RPMI8226 (cell line): ENCODE measurements at places on chromosomes 16 and 17.

DNA sequence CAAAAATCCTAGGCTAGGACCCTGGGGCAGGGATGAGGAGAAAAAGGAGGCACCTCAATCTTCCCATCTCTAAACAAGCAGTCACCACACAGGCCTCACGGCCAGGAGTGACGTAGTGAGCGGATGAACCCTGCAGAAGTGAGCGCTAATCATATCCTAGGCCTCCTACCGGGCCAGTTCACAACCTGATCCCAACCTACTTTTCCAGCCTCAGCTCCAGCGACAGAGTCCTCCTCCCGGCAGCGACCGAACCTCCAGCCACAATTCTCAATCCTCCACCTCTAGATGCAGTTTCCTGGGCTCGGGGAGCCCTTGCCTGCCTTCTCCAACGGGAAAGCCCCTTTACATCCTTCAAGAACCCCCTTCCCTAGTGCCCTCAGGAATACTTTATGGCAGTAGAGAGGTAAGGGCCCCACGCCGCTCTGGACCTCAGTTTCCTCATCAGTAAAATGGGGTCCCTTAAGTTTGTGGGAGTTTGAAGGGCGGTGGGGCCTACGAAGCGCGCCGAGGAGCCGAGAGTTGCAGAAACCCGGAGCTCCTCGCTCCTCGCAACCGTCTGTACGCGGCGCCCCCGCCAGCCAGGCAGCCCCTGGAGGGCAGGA is 1.4 kb downstream of the ZNF668 start:
- peak; percentile 37 for DNase-seq

- no peak for DNase-seq
Measured at GRCh38 chr17:80290156-80290555, 29.5 kb downstream of the RNF213 start.

- DNase-seq = no peak
Measured at GRCh38 chr17:81888105-81888987, 3.0 kb downstream of the ALYREF start.

GRCh38 chr17:75878174-75878998 is at the start of gene TRIM47:
TRIM47 (minus strand) TSS chr17:75878581; CDS start chr17:75878548, 33 bp downstream.
- DNase-seq = peak; percentile 94

DNA sequence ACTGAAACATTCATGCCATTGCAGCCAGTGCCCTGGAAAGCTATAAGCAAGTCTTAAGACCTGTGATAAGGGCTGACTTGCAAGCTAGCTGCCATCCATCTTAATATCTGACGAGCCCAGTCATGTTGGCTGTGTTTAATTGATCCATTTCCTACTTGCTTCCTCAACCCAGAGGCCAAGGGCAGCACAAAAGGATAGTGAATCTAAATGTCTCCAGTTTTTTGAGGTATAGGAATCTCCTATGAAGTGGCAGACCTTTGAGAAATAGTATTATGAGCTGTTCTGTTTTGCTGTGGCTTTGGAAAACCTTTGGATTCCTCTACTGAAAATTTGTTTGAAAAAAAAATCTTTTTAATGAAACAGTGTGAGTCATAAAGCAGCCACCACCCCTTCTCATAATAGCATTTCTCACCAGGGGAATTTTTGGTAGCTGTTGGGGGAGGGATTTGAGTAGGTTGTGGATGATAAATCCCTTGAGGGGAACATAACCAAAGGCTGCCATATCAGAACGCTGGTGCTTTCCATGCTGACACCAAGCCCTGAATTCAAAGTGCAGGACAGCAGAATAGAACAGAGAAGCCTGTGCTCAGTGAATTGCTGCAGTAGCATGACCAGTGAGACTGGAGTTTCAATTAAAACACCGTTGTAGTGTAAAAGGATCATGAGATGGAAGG is 12.9 kb downstream of the ZNRF1 start:
- DNase-seq = no peak

- no peak for DNase-seq
Measured at GRCh38 chr16:69301187-69301586, 10.0 kb upstream of the VPS4A start.

- no peak for DNase-seq
Measured at GRCh38 chr17:44518032-44518431, 14.8 kb upstream of the GPATCH8 start.

DNA sequence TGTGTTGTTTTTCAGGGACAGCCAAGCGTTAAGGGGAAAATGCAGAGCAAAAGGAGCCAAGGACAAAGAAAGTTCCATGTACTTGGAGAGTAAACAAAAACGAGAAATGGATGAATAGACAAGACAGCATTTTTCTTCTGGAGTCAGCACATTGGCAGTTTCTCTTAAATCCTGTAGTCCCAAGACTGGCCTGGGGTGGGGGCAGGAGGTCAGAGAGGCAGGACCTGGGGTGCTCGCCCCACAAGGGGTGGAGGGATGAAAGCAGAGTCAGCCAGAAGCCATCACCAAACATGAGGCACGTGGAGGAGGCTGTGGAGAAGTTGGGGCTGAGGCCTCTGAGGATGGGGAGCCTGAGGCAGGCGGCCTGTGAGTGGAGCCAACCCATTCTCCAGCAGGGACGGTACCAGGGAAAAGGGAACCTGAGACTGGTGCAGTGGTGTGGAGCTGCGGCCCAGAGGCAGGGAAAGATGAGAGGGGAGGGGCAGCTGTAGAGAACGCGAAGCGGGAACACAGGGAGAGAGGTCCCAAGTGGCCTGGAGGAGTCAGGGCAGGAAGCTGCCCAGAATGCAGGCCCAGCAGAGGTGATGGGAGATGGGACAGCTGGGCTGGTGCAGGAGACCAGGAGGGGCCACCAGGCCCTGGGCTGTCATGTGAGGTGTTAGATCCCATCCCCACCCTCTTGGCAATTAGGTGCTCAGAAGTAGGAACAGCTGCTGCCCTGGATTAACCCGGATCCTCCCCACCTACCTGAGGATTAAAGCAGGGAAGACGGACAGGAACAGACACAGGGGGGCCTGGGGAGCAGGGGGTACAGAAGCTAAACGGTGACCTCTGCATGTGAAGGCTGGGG is 3.3 kb downstream of the TLCD3B start:
- DNase-seq = peak; percentile 62

- no peak for DNase-seq
Measured at GRCh38 chr17:63961355-63962212, 11.1 kb downstream of the SCN4A start.

DNA sequence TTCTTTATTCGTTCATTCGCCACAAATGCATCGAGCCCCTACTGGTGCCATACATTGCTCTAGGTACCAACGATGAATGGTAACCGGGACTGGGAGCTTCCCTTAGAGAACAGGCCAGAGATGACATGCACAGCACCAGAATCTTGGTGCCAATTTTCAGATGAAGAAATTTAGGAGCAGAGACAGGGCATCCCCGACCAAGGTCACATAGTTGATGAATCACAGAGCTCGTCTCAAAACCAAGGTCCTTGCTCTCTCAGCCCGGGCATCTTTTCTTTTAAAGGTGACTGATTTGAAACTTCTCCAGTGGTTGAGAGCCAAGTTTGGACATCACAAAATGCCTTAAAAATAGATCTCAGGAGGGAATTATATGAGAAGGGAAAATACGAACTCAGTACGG is 73.2 kb upstream of the C16orf82 start:
- DNase-seq = no peak

- peak; percentile 85 for DNase-seq
Measured at GRCh38 chr17:39026980-39027451, 59.8 kb upstream of the FBXO47 start.
